AG04450 (cell line): ENCODE measurements at places on chromosomes 3 and 15.

DNA sequence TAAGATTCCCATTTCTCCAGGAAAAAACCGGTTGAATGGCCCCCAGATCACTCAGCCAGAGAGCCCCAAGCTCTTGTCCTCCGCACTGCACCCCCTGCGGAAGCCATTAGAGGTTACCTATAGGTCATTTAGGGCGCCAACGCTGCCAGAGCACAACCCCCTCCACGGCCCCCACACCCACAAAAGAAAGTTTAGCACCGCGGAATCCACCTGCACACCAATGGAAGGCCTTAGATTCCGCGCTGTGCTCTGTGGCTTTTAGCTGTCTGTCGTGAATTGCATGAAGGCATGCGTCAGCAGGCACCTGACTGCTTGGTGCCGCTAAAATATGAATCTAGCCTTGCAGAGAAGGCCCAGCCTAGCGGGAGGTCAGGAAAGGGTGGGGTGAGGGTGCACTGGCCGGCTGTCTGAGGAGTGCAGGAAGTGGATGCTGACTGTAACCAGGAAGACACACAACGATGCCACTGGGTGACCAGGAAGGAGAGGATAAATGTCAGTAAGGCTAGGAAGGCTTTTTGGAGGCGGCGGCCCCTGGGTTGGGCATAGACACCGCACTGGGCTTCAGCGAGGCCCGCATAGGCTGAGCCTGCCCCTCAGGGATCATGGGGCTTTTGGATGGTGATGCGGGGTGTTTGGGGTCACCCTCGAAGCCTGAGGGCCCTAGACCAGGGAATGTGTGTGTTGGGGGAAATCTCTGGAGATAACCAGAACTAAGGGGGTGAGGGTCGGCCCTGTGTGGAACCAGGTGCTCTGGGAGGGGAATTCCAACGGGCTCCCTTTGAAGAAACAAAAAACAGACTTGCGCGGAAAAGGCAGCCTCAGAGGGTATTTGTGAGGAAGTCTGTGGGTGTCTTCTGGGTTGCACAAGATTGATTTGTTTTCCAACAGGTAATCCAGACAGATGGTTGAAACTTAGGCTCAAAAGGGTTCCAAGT lies 976 bp upstream of the NUP210 start:
- no peak for DNase-seq

DNA sequence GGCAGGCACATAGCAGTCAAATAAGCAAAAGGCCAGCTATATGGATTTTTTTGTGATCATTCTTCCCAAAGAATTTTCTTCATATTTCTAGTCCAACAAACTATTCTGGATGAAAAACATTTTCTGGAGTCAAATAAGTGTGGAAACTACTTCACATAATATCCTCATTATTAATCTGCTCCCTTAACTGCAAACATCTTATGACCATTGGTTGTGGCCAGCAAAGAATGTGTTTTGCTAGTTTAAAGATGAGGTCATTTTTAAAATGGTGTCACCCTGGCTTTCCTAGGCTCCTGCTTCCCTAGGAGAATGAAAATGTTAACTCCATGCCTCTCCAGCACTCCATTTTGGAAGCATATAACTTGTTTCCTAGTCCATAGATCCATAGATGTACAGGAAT lies 118.8 kb downstream of the SST start:
- no peak for DNase-seq

DNA sequence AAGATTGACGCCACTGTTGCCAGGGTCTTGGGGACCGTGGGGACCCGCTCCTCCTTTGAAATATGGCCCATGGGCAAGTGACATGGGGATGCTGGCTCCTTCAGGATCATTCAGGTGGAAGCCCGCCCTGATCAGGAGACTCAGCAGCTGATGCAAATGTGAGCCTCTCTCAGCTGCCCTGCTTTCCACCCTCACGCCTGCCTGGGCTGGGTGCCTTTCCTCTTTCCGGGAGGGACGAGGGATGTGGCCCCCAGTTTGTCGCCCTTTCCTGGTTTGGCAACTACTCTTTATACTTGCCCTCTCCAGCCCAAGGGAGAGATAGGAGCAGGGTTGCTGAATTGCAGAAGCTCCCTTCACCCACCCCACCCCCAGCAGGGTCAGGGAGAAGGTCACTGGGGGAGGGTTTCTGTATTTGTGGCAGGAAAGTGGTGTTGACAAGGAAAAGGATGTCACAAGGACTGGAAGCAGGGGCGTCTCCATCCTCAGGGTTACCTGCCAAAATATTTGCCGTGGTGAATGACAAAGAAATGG lies 21.8 kb downstream of the DNASE1L3 start:
- DNase-seq, result no peak

DNA sequence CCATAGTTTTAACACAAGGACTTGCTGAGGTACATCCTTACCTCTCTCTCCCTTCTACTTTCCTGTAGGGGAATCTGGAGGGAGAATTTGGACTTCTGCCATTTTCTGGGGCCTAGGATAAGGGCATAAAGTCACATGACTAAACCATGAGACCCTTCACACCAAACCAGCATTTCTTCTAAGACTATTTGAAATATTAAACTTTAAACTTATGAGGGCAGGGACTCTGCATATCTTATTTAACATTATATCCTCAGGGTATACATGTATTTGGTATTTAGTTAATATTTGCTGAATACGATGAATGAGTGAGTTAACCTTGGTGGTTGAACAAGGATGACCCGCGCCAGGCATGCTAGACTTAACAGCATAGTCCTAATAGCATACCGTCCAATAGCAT lies 63.4 kb downstream of the USP13 start:
- DNase-seq, result no peak

GRCh38 chr3:12142476-12142875 lies 16.2 kb downstream of the TIMP4 start:
- DNase-seq, result no peak

- no peak for DNase-seq
Measured at GRCh38 chr3:10122724-10123123, 7.2 kb downstream of the BRK1 start.
